NCI-H1417 (cell line): ENCODE measurements at places on chromosomes 3 and 15.
A peak's percentile ranks its signal among the peaks of the same experiment; 100 is the strongest.

DNA sequence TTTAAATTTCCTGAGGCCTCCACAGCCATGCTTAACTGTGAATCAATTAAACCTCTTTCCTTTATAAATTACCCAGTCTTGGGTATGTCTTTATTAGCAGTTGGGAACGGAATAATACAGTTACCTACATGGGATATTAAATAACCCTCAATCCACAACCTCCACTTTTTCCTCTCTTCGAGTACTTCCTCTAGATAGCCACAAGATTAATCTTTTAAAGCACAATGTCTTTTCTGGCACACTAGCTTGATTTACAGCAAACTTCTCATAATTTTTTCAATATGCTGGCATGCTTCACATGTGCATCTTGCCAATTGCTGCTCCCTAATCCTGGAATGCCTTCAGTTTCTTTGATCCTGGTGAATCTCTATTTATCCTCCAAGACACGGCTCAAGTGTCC lies 92.2 kb downstream of the P2RY1 start:
- no peak for DNase-seq

GRCh38 chr15:27585041-27585640 lies 514.0 kb downstream of the OCA2 start:
- DNase-seq: no peak

GRCh38 chr3:185986198-185986777 lies 48.5 kb upstream of the TRA2B start:
- no peak for DNase-seq

- DNase-seq: no peak
Observed at GRCh38 chr3:157408499-157409149, 28.0 kb upstream of the PTX3 start.

DNA sequence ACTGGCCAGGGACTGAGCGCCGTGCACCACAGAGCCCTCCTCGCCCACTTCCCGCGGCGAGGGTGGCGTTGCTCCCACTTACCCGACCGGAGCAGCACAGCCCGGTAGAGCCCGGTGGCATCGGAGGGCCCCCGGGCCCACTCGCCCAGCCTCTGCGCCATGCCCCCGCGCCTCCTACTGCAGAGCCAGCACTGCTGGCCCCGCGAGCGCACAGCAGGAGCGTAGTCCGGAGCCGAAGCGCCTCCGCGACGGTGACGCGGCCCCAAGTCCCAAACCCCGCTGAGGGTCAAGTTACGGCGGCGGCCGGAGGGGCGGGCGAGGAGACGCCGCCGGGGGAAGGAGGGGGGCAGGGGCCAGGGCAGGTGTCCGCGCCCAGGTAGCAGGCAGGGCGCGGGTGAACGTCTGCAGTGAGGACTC lies 9.6 kb upstream of the FAM107A start:
- DNase-seq: peak; percentile 17

GRCh38 chr15:66214246-66214645 lies 39.3 kb downstream of the MEGF11 start:
- no peak for DNase-seq

DNA sequence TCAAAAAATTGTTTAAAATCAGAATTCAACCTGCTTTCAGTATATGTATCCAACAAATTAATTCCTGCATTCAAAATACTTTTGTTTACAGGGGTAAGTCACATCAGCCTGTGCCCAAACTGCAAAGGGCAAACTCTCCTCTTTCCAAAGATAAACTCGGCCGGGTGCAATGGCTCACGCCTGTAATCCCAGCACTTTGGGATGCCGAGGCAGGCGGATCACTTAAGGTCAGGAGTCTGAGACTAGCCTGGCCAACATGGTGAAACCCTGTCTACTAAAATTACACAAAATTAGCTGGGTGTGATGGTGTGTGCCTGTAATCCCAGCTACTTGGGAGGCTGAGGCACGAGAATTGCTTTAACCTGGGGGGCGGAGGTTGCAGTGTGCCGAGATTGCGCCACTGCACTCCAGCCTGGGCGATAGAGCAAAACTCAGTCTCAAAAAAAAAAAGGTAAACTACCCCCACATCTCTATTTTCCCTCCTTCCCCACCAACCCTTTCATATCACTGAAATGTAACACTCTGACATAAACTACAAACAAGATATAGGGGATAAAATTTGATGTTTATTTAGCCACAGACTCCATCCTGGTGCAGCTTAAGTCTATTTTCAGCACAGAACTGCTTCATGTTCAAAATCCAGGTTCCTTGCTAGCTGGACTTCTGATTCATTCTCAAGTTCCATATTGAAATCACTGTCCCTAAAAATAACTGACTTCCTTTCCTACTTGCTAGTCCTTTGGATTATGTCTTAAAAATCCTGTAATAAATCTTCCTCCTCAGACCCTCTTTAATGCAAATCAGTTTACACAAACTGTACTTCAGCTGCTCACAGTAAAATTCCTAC lies 15.4 kb downstream of the UBP1 start:
- no peak for DNase-seq

- no peak for DNase-seq
Observed at GRCh38 chr3:131804565-131805133, 230.2 kb downstream of the CPNE4 start.
